Right renal cortex interstitium (tissue), 3 donors: ENCODE measurements at places on chromosomes 6 and 20. TPM values are rescaled to one million over a fixed set of nuclear protein-coding genes. Genes with fewer than 3 reads are reported as not detected.

Gene GGTLC1
- polyA plus RNA-seq: not detected

Gene CEP85L
- 7.6 TPM for polyA plus RNA-seq

Gene PTCHD4
- polyA plus RNA-seq: 2.0 TPM

Gene SLC17A5
- polyA plus RNA-seq: 20.0 TPM

Gene CD83
- 13.3 TPM for polyA plus RNA-seq

Gene GPX5
- not detected for polyA plus RNA-seq

Gene PHF1
- 60.3 TPM for polyA plus RNA-seq

Gene GTSF1L
- polyA plus RNA-seq: not detected

Gene ZC3H12D
- 0.34 TPM for polyA plus RNA-seq

Gene CLVS2
- 0.31 TPM for polyA plus RNA-seq

Gene SAMD10
- polyA plus RNA-seq: 6.7 TPM

Gene ANGPT4
- 0.15 TPM for polyA plus RNA-seq

Gene SRSF12
- 13.7 TPM for polyA plus RNA-seq

Gene PCED1A
- polyA plus RNA-seq: 52.1 TPM

Gene PRR18
- 0.25 TPM for polyA plus RNA-seq

Gene SAYSD1
- 22.2 TPM for polyA plus RNA-seq

Gene GHRH
- not detected for polyA plus RNA-seq

Gene COL9A3
- polyA plus RNA-seq: 12.7 TPM

Gene PI3
- not detected for polyA plus RNA-seq

Gene CRISP2
- polyA plus RNA-seq: 0.15 TPM

Gene SLC13A3
- polyA plus RNA-seq: 17.6 TPM

Gene CALHM4
- polyA plus RNA-seq: 0.94 TPM

Gene RIN2
- 41.0 TPM for polyA plus RNA-seq

Gene CASS4
- 2.8 TPM for polyA plus RNA-seq

Gene IPCEF1
- polyA plus RNA-seq: 6.0 TPM

Gene HM13
- 130 TPM for polyA plus RNA-seq

Gene PRPH2
- 1.8 TPM for polyA plus RNA-seq

Gene TENT5A
- polyA plus RNA-seq: 4.3 TPM

Gene TMEM244
- not detected for polyA plus RNA-seq

Gene MGME1
- polyA plus RNA-seq: 42.9 TPM

Gene EYS
- 0.51 TPM for polyA plus RNA-seq

Gene CUL7
- polyA plus RNA-seq: 47.1 TPM

Gene SYNGAP1
- polyA plus RNA-seq: 22.1 TPM

Gene LHFPL5
- polyA plus RNA-seq: not detected

Gene FUCA2
- 58.7 TPM for polyA plus RNA-seq

Gene EBF4
- 22.8 TPM for polyA plus RNA-seq

Gene PTK7
- 242 TPM for polyA plus RNA-seq

Gene FBXO5
- 36.6 TPM for polyA plus RNA-seq

Gene CLPSL1
- polyA plus RNA-seq: 0.94 TPM

Gene RIOK1
- 34.8 TPM for polyA plus RNA-seq

Gene C20orf141
- 0.28 TPM for polyA plus RNA-seq

Gene VGLL2
- polyA plus RNA-seq: not detected

Gene RBM24
- polyA plus RNA-seq: 1.2 TPM

Gene FERMT1
- polyA plus RNA-seq: 3.6 TPM

Gene SLC17A2
- polyA plus RNA-seq: 0.58 TPM

Gene CCM2L
- polyA plus RNA-seq: 6.4 TPM

Gene TREML2
- 0.04 TPM for polyA plus RNA-seq

Gene ANKRD66
- polyA plus RNA-seq: not detected
